ENCODE measurements at places on chromosomes 7 and 10. TPM values are rescaled to one million over a fixed set of nuclear protein-coding genes. Genes with fewer than 3 reads are reported as not detected.
A peak's percentile ranks its signal among the peaks of the same experiment; 100 is the strongest.

DNA sequence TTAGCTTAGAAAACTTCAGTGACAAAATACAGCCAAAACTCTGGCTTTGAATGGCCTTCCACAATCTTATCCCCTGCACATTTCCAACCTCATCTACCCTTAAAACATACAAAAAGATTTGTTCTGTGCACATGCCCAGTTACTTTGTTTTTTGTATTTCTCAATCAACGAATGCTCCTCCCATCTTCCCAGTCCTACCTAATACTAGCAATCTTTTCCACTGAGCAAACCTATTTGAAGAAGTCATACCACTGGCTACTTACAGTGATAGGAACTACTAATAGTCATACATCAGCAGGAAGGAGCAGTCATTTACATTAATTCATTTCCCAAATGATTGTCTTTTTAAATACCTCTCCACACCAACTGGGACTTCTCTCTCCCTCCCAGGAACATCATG, 2.5 kb downstream of the USP54 start:
- no peak for DNase-seq

- no peak for DNase-seq
Observed at GRCh38 chr10:93431361-93431760, 50.8 kb downstream of the MYOF start.

- DNase-seq, result no peak
Observed at GRCh38 chr7:41886262-41886900, 183.5 kb upstream of the INHBA start.

DNA sequence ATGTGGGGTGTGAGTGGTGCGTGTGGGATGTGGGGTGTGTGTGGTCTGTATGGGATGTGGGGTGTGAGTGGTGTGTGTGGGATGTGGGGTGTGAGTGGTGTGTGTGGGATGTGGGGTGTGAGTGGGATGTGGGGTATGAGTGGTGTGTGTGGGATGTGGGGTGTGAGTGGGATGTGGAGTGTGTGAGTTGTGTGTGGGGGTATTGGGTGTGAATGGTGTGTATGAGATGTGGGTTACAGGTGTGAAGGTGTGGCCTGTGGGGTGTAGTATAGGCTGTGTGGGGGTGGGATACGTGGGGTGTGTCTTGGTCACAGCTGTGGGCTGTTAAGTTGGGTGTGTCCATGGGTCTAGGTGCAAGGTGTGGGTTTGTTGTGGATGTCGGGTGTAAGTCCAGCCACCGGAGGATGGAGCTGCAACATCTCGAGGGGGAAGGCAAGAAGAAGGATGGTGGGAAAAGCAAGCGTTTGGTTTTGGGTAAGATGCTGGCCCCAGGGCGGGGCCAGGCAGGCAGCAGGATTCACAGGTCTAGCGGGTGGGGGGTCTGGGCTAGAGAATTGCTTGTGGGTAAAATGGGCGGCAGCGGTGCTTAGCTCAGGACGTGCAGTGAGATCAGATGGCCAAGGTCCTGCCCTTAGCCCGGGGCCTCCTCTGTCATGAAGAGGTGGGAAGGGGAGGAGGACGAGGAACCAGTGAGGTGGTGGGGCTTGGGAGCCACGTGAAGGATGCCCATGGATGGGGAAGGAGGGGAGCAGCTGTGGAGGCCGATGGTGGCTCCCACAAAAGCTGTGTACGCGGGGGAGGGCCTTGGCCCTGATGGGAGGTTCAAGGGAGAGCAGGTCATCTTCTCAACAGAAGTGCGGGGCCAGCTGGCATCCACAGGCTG, 60.1 kb downstream of the CFAP46 start:
- DNase-seq, result no peak

DNA sequence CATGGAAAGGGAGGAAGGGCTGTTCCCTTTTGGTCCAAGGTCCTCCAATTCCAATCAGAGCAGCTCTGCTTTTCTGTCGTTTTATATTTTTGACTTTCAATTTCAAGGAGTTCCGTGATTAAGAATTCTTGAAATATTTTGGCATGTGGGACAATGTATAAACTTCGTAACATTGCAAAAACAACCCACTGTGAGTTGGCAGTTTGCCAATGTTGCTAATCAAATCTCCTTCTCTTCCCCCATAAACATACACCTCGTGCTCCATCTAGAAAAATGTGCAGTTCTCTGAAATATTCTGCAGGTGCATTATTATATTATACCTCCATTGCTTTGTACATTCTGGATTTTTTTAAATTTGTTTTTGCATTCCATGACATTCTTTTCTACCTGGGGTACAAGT, 49.8 kb downstream of the POU6F2 start:
- no peak for DNase-seq

DNA sequence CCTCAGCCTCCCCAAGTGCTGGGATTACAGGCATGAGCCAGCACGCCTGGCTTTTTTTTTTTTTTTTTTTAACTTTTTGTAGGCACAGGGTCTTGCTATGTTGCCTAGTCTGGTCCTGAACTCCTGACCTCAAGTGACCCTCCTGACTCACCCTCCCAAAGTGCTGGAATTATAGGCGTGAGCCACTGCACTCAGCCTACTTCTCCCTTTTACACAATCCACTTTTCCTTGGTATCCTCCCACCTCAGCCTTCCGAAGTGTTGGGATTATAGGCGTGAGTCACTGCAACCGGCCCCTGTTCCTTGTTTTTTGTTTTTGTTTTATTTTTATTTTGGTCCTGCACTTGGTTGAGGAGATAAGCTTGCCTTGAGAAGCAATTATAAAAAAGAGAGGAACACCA, 75.9 kb upstream of the KMT2C start:
- DNase-seq, result no peak

DNA sequence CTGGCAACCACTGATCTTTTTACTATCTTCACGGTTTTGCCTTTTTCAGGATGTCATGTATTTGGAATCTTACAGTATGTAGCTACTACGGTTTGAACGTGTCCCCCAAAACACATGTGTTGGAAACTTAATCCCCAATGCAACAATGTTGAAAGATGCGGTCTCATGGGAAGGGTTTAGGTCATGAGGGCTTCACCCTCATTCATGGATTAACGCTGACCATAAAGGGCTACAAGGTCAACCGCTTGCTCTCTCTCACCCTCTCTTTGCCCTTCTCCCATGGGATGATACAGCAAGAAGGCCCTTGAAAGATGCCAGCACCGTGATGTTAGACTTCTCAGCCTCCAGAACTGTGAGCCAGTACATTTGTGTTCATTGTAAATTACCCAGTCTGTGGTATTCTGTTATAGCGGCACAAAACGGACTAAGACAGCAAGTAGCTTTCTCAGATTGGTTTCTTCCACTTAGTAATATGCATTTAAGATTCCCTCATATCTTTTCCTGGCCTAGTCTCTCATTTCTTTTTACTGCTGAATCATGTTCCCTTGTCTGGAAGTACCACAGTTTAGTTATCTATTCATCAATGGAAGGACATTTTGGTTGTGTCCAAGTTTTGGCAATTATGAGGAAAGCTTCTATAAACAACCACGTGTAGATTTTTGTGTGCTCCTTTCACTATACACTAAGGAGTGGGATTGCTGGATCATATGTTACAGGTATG, 3.0 kb upstream of the CRYGN start:
- DNase-seq, result no peak

GRCh38 chr10:79060641-79061255, 8.0 kb upstream of the ZMIZ1 start:
- no peak for DNase-seq

DNA sequence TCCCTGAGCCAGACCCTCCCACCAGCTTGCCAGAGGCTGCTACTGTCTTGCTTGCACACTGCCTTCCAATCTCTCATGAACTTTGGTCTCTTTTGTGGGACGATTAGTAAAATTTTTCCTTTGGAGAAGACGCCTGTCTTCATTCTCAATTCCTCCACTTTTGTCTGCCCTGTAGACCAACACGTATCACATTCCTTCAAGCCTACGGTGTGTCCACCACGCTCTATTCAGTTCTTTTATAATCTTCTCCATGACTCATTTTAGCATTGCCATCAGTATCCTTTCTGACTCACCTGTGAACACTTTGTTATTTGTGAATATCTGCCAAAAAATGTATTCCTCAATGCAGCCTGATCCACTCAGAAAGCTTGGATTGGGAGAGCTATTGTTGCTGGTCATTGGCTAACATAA, 1.4 kb downstream of the GIMAP5 start:
- no peak for DNase-seq

DNA sequence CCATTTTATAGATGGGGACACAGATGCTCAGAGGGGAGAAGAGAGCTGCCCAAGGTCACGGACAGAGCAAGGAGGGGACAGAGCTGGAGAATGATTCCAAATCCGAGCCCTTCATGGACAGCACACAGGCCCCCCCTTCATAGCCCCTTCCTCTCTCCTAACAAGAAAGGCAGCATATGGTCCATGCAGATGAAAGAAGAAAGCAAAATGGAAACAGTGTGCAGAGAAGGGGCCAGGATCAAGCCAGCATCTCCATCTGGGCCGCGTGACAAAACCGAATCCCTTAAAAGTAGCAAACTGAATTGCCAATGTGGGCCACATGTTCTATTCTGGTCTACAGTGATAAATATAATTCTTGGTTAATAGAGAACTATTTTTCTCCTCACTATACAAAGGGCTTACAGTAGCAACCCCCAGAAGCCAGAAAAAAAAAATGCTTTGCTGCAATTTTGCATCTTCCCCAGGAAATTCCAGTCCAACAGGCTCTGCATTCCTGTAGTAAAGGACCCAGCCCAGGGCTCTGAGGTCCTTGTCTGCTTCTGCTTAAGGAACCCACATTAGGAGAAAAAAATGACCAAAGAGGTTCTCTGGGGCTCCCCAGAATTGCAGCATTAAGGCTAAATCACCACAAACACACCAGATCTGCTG, 7.8 kb downstream of the CPXM2 start:
- no peak for DNase-seq

DNA sequence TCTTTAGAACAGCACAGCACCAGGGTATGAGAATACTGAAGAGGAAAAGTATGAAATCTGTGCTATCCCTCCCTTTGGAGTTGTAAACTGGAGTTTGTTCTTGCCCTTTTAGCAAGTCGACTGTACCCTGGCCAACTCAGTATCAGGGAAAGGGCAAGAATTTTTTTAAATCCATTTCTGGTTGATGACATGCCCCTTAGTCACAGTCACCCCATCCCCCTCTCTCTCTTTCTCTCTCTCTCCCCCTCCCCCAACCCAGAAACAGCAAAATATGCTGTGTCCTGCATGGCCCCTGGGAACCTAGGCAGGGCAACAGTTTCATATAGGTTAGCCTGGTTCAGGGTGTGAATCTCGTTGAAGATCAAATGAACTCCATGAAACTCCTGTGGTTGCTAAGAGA, 177.7 kb upstream of the ADO start:
- DNase-seq, result no peak

- DNase-seq, result no peak
Observed at GRCh38 chr10:66755474-66755873, 170.4 kb upstream of the LRRTM3 start.

- DNase-seq, result no peak
Observed at GRCh38 chr7:84191261-84191660, 3.3 kb downstream of the SEMA3A start.

GRCh38 chr7:127979113-127979727, 52.0 kb downstream of the LRRC4 start:
- no peak for DNase-seq

DNA sequence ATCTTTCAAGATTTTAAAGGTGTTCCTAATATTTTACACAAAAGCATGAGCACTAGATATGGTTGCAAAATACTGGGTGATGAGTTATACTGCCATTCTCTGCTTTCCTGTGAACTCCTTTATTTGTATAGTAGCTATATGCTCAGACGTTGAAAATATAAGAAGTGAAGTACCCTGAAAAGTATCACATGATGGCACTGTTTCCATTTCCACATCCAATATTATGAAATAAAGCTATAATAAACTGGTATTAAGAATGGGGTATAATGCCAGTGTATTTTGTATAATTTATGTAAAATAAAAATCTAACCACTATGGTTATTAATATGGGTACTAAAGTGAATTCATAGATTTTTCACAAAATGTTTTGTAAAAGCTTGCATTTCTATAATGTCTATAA, 79.6 kb upstream of the FOXP2 start:
- DNase-seq, result no peak

- DNase-seq, result no peak
Observed at GRCh38 chr10:48307711-48308018, 1.2 kb downstream of the MAPK8 start.

GRCh38 chr10:58644311-58644710, 131.6 kb downstream of the BICC1 start:
- DNase-seq, result no peak

DNA sequence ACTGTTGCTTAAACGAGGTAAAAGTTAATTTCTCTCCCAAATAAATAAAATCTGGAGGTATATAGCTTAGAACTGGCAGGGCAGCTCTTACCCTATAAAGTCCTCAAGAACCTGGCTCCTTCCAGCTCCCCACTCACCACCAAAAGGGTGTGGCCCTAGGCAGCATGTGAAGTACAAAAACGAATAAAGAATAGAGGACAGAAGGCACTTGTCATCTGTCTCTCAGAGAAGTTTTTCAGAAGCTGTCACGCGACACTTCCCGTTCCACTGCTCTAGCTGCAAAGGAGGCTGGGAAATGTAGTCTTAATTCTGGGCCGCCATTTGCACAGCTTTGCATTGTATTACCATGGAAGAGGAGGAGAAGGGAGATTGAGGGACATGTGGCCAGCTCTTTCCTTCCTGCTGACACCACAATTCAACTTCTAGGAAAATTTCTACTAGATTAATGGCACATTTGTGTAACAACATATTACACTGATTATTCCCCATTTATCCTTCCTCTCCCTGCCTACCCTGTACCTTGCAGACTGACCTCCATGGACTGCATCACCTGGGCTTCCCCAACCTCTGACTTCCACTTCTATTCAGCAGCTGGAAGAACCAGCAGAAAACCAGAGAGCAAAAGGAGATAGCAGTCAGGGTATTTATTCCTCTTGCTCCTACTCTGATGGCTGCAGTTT, 62.2 kb downstream of the CCDC71L start:
- DNase-seq, result peak; percentile 53

GRCh38 chr10:95601116-95601719, 40.0 kb upstream of the SORBS1 start:
- peak; percentile 68 for DNase-seq

DNA sequence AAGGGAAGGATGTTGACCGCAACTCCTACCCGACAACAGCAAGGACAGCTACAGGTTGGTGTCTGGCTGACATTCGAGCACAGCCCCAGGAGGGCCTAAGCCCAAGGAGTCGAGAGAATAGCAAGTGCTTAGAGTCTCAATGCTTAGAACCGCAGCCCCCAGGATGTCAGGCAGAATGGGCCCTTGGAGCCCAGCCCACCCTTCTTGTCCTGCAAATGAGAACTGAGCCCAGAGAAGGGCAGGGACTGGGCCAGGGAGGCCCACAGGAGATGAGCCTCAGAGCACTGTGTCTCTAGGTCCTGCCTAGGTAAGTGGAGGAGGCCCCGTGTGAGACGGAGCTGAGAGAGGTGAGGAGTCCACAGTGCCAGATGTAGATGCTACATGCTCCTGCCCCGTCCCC, 173.3 kb upstream of the ZMIZ1 start:
- DNase-seq, result no peak

GRCh38 chr7:127629268-127629854, 11.4 kb upstream of the PAX4 start:
- DNase-seq, result no peak

FAM25G gene
- polyA plus RNA-seq, result not detected

EPHB6 gene
- 27.5 TPM for polyA plus RNA-seq

NANOS1 gene
- polyA plus RNA-seq, result not detected

CAMK2G gene
- 4.5 TPM for polyA plus RNA-seq

RELN gene
- not detected for polyA plus RNA-seq

CHRM2 gene
- not detected for polyA plus RNA-seq

DGKI gene
- polyA plus RNA-seq, result not detected

MMP21 gene
- polyA plus RNA-seq, result not detected

RBM20 gene
- not detected for polyA plus RNA-seq

RTKN2 gene
- 64.2 TPM for polyA plus RNA-seq

Data from CD4-positive, CD25-positive, alpha-beta regulatory T cell (primary cell).